Activated CD8-positive, alpha-beta T cell treated with anti-CD3 and anti-CD28 coated beads for 36 hours (primary cell): ENCODE measurements at places on chromosomes 1 and 21. TPM values are rescaled to one million over a fixed set of nuclear protein-coding genes. Genes with fewer than 3 reads are reported as not detected.

- no peaks in the 10 kb centered on the region for H3K27me3 ChIP-seq
- H3K27ac ChIP-seq, result peak overlapping the region; percentile 47
- H3K4me3 ChIP-seq, result peak overlapping the region; percentile 6
- peaks cover 19% of the 10 kb centered on the region for H3K4me1 ChIP-seq
These were observed 25.9 kb downstream of the KRTAP19-8 start for GRCh38 chr21:31012133-31013089.

DNA sequence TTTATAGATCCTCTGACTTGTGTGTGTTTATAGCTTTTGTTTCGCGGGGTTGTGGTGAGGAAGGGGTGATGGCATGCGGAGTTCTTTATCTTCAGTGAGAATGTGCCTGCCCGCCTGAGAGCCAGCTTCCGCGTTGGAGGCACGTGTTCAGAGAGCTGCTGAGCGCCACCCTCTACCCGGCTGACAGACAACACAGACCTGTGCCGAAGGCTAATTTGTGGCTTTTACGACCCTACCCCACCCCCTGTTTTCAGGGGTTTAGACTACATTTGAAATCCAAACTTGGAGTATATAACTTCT is 14.4 kb upstream of the CD101 start:
- peaks cover 6% of the 10 kb centered on the region for H3K36me3 ChIP-seq
- peak overlapping the region; percentile 69 for H3K4me3 ChIP-seq
- H3K4me1 ChIP-seq, result peaks cover 57% of the 10 kb centered on the region
- H3K27ac ChIP-seq, result peak overlapping the region; percentile 97

DNA sequence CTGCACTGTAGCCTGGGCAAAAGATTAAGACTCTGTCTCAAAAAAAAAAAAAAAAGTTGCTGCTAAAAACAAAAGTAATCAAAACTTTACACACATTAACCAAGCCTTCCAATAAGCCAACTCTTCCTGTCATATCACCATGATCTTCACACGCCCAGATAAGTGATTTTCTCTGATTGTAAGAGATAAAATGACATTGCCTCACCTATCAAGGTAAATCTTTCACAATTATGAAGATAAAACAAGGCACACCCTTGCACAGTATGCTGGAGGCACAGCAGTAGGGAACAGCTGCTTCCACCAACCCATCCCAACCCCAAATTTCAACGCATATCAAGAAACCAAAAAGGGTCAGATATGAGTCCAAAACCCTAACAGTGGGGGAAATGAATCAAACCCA is 8.8 kb upstream of the TIAM1 start:
- peaks cover 6% of the 10 kb centered on the region for H3K36me3 ChIP-seq
- DNase-seq, result no peak
- H3K4me3 ChIP-seq, result no peak overlapping the region
- H3K27ac ChIP-seq, result peak overlapping the region; percentile 13

DNA sequence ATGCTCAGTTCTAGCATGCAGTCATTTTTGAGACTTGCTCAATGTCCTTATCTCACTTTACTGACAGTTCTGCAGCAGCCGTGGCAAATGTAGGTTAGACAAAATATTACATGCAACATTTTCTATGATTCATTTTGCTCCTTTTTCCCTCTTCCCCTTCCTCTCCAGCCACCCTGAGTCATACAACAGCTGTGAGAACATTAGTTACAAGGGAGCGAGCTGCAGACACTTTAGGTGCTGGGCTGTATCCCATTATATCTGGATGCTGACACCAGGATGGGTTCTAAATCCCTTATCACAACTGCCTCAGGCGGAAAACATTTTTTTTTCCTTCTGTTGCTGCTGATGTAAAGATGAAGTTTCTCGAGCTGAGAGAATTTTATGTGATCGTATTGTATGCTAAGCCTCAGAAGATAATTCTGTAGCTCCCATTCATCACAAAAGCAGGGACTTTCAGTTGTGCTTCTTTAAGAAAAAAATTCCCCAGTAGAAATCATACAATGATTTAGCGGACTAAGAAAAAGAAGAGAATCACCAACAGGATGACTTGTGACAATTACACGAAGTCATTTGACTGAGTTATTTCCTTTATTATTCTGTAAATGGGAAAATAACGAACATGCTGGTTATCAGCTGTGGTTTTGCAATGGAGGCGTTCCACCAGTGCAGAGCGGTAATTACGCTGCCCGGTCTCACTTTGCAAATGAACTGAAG is 345.0 kb downstream of the DISC1 start:
- H3K27me3 ChIP-seq, result no peaks in the 10 kb centered on the region
- peaks cover 4% of the 10 kb centered on the region for H3K36me3 ChIP-seq
- no peak for DNase-seq
- peaks cover 25% of the 10 kb centered on the region for H3K4me1 ChIP-seq
- no peak overlapping the region for H3K27ac ChIP-seq

DNA sequence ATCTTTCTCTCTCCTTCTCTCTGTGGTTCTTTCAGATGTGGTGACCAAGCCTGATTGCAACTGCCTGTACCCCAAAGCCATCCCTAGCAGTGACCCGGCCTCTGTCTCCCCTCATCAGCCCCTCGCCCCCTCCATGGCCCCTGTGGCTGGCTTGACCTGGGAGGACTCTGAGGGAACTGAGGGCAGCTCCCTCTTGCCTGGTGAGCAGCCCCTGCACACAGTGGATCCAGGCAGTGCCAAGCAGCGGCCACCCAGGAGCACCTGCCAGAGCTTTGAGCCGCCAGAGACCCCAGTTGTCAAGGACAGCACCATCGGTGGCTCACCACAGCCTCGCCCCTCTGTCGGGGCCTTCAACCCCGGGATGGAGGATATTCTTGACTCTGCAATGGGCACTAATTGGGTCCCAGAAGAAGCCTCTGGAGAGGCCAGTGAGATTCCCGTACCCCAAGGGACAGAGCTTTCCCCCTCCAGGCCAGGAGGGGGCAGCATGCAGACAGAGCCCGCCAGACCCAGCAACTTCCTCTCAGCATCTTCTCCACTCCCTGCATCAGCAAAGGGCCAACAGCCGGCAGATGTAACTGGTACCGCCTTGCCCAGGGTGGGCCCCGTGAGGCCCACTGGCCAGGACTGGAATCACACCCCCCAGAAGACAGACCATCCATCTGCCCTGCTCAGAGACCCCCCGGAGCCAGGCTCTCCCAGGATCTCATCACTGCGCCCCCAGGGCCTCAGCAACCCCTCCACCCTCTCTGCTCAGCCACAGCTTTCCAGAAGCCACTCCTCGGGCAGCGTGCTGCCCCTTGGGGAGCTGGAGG is 12.7 kb downstream of the CSF1 start:
- H3K4me3 ChIP-seq, result peak overlapping the region; percentile 25
- H3K27ac ChIP-seq, result no peak overlapping the region
- H3K27me3 ChIP-seq, result no peaks in the 10 kb centered on the region

DNA sequence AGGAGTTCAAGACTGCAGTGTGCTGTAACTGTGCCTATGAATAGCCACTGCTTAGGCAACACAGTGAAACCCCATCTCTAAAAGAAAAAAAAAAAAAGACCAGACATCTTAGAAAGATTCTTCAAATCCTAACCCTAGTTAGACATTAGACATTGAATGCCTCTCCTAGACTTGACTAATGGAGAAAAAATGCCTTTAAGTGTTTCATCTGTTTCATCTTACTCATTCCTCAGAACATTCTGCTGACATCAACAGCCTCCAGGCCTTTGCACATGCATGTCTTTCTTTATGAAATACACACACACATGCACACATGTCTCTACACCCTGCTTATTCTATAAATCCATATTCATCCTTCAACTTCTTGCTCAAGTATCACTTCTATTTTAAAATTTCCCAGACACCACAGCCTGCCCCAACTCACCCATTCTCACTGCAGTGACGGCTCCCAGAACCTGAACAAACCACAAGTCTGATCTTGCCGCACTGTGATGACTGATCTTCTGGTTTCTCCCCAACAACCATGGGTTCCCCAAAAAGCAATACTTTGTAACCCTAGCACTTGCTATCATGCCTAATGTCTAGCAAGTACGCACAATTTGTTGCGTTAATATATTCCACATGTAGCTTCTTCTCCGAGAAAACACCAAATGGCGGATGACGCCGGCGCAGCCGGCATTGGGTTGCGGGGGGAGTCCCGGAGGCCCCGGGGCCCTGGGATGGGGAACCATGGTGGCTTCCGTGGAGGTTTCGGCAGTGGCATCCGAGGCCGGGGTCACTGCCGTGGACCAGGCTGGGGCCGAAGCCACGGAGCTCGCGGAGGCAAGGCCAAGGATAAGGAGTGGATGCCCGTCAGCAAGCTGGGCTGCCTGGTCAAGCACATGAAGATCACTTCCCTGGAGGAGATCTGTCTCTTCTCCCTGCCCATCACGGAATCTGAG is 37.4 kb downstream of the LRRC52 start:
- H3K27ac ChIP-seq, result no peak overlapping the region
- no peaks in the 10 kb centered on the region for H3K4me1 ChIP-seq

- H3K4me1 ChIP-seq, result peaks cover 6% of the 10 kb centered on the region
These were observed 86.8 kb upstream of the PUM1 start for GRCh38 chr1:31152181-31152795.

- H3K4me1 ChIP-seq, result no peaks in the 10 kb centered on the region
- no peak for DNase-seq
- no peaks in the 10 kb centered on the region for H3K36me3 ChIP-seq
- no peak overlapping the region for H3K27ac ChIP-seq
- no peak overlapping the region for H3K4me3 ChIP-seq
These were observed 59.8 kb upstream of the PLA2G4A start for GRCh38 chr1:186768906-186769305.

MCOLN3 gene
- 0.25 TPM for total RNA-seq
